ENCODE measurements at places on chromosomes 16 and 17.

DNA sequence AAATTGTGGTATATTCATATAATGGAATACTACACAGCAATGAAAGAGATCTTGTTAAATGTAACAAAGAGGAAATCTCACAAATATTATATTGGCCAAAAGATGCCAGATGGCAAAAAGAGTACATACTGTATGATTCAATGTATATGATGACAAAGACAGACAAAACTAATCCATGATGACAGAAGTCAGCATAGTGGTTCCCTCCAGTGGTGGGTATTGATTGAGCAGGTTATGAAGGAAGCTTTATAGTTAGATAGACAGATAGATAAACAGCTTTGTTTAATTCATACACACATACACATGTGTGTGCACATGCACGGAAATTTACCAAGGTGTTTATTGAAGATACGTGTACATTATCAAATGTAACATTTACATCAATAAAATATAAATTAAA lies 74.4 kb upstream of the SMIM36 start:
- peak; percentile 9 for DNase-seq

DNA sequence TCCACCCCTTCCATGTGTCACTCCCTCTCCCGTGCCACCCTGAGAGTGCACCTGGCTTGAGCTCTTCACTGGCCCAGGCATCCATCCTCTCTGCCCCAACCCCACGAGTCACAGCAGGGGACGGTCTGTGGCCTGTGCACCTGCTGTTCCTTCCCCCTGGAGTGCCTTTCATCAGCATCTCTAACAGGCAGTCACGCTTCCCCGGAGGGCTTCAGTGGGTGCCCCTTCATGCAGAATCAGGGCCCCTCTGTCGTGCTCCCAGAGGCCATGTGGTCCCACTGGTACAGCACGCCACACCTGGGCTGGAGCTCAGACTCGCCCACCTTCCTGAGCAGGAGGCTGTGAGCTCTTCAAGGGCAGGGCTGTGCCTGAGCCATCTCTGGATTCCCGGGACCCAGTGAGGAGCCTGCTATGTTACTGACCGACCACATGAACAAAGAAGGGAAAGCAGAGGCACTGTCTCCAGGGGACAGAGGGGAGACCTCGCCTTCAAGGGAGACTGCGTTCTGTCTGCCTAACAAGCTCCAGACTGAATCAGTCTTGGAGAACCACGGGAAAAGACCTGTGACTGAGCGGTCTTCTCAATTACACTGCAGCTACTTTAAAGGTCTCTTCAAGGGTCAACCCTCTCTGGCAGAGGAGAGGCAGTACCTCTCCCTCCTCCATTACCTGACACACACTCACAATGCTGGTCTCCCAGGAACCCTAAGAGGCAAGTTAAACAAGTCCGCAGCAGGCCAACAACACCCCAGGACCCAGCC lies 78.8 kb upstream of the DOC2B start:
- no peak for DNase-seq

GRCh38 chr16:31010585-31011325 lies at the start of gene STX1B:
STX1B (minus strand) TSS chr16:31010638; CDS start chr16:31010396, 242 bp downstream.
- DNase-seq, result no peak

GRCh38 chr16:46929378-46930332 lies 43.8 kb downstream of the DNAJA2 start:
- DNase-seq, result peak; percentile 76

DNA sequence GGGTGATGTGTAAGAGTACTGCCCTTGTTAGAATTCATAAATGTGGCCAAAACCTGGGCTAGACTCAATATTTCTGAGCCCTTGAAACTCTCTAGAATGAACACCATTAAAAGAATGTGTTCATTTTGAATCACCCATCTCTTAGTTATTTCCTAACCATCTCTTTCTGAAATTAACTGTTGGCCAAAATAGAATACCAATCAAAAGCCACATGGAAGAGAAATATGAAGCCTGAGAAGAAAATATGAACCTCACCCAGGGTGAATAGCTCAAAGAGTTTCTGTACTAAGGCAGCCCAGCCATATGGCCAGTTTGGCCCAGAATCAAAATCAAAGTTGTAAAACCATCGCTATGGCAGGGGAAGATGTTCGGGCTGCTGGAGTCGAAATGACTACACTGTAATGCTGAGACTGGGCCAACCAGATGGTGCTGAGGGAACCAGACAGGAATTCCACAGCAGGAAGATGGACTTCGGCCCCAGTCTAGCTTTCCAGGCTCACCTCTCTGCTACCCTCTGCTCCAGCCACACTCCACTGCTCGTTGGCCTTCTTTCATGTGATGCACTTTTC lies 154.3 kb upstream of the ZFHX3 start:
- DNase-seq, result no peak

DNA sequence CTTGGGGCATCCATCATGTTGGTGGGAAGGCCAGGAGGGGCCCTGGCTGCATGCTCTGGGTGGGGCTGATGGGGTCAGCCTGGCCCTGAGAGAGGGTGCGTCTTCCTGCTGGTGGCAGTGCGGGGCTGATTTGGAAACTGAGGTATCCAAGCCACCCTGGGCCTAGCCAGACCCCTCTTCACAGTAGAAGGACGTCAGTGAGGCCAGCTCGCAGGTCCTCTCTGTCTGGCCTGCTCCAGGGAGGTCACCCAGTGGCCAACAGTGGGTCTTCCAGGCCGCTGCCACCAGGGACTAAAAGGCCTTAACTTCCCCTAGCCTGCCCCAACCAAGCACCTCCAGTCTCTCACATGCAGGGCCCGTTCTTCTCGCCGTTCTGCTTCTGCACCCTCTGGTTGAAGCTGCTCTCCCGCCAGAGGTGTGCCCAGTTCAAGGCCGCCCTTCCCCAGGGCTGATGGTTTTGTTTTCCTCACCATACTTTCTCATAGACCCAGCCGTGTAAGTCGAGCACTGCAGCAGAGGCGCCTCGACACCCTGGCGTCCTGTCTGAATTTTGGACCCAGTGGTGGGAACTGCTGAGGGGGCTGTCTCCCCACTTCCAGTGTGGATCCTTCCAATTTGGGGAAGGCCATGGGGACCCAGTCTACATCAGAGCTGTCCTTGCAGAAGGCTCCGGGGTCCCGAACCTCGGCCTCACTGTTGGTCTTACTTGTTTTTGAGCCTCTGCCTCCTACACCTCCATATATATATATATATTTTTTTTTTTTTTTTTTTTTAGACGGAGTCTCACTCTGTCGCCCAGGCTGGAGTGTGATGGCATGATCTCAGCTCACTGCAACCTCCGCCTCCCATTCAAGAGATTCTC lies 42.9 kb upstream of the CDC42EP4 start:
- DNase-seq, result no peak

DNA sequence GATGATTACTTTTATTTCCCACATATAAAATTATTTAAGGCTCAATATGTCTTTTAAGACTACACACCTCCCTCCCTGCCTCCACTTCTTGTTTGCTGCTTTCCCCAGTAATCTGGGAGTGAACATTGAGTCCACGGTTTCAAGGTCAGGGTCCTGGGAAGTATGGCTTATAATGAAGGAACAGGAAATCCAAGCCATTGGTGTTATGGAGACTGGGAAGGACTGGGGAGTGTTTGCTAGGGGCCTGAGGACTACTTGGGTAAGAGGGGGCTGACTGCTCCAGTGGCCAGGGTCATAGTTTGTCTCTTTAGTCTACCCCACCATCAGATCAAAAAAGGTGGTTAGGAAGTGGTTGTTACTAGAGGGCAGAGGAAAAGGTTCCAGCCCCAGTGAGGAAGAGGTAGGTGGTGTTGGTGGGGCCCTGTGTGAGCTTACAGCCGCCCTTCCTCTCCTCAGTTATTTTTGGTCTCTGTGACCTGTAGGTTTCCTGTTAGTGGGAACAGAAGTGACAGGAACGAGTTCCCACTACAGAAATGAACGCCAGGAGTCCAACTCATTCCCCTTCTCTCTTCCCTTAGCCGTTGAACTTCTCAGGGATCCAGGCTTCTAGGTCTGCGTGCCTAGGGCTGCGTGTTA lies 742 bp upstream of the SLC16A13 start:
- DNase-seq, result no peak

GRCh38 chr17:60640503-60640902 lies 37.1 kb upstream of the BCAS3 start:
- DNase-seq, result peak; percentile 22

GRCh38 chr17:40447148-40447644 lies 3.9 kb downstream of the IGFBP4 start:
- no peak for DNase-seq

DNA sequence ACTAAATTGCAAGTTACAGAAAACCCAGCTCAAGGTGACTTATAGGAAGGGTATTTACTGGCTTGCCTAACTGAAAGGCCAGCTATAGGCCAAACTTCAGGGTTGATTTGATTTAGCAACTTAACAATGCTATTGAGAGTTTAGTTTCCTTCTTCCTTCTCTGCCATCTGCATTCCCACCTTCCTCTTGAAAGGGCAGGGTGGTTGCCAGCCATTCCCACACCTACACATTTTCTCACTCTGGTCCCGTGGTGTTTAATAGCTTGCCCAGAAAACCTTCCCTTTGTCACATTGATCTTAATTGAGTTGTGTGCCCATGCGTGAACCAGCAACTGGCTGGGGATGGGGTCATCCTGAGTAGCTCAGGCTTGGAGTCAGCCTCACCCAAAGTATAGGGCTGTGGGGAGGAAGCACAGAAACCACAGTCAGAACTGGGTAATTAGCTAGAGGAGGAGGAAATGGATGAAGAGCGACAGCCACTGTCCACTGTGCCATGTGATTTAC lies 194.7 kb downstream of the SPECC1 start:
- no peak for DNase-seq

- peak; percentile 80 for DNase-seq
Observed at GRCh38 chr17:41772218-41772585, 14.3 kb downstream of the JUP start.

DNA sequence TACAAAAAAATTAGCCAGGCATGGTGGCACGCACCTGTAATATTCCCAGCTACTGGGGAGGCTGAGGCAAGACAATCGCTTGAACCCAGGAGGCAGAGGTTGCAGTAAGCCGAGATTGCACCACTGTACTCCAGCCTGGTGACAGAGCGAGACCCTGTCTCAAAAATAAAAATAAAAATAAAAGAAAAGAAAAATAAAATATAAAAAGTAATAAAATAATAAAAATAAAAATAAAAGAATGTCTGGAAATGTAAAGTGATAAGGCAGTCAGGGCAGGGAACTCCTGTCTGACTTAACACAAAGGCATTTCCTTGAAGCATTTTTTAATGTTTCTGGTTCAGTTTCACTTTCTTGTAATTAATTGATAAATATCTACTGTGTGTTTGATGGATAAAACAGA lies 34.7 kb upstream of the DNAJA2 start:
- DNase-seq, result no peak

- DNase-seq, result peak; percentile 81
Observed at GRCh38 chr17:28901866-28902818, 737 bp downstream of the DHRS13 start.

- no peak for DNase-seq
Observed at GRCh38 chr17:74592087-74592990, at the start of gene CD300LD. CD300LD (minus strand) TSS chr17:74592283; CDS start chr17:74592202, 81 bp downstream.

DNA sequence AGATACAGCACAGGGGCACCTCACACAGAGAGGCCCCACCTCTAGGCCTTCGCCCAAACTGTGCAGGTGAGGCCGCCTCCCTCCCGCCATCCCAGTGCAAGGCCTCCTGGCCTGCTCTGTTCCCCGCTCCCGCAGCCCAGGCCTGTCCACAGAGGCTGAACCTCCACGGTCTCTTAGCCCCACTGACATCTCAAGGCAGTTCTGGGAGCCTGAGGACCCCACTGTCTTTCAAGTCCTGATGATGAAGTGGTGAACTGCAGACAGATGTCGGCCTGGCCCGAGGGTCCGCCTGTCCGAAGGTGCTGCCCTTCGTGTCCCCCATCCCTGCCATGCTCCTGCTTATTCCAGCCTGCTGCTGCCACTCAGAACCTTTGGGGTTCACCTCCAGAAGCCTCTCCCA lies 32.3 kb downstream of the ENGASE start:
- no peak for DNase-seq

- peak; percentile 89 for DNase-seq
Observed at GRCh38 chr17:7435676-7436555, 681 bp downstream of the TMEM102 start.

- DNase-seq, result no peak
Observed at GRCh38 chr16:81752876-81753227, 26.2 kb upstream of the PLCG2 start.

DNA sequence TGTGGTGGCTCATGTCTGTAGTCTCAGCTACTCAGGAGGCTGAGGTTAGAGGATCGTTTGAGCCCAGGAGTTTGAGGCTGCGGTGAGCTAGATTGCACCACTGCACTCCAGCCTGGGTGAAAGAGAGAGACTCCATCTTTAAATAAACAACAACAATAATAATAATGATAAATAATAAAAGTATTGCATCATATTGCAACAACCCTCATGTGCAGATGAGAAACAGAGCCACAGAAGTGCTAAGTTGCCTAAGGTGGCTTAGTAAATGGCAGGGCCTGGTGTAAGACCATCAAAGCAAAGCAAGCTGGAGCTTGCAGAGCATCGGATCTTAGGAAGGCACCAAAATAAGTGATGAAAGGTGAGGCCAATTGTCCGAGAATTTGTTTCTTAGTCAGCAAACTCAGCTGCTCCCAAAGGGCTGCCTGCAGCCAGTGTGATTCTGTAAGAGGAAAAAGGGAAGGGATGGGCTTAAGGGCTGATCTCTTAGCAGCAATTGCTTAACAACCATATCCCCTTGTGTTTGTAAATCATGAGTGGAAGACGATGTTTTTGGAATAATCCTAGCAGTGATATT lies 45.3 kb upstream of the HS3ST3A1 start:
- no peak for DNase-seq

GRCh38 chr16:58651965-58652348 lies 22.3 kb upstream of the CNOT1 start:
- no peak for DNase-seq

GRCh38 chr17:45087504-45087975 lies 26.4 kb downstream of the NMT1 start:
- no peak for DNase-seq

DNA sequence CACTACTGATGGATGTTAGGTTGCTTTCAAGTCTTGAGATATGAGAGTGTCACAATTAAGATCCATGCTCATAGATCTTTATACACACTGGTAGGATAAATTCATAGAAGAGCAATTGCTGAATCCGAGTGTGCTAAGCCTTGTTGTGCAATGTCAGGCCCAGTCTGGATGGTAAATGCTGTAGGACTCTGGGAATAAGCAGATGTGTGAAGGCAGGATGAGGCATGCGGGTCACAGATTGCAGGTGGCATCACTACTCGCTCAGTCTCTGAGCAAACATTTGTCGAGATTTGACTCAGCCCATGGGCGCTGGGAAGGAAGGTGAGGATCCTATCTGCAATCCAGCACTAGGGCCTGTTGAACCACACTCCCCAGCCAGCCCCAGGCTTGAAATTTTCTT lies 40.7 kb downstream of the TMEM186 start:
- peak; percentile 64 for DNase-seq

GRCh38 chr16:69717066-69717465 lies 9.3 kb downstream of the NQO1 start:
- no peak for DNase-seq
